ENCODE measurements at places on chromosomes 7 and 10.

- no peak for DNase-seq
These were observed 961.6 kb upstream of the LRRTM3 start for GRCh38 chr10:65964205-65964604.

- DNase-seq, result no peak
These were observed 45.0 kb upstream of the GPR37 start for GRCh38 chr7:124810605-124811004.

DNA sequence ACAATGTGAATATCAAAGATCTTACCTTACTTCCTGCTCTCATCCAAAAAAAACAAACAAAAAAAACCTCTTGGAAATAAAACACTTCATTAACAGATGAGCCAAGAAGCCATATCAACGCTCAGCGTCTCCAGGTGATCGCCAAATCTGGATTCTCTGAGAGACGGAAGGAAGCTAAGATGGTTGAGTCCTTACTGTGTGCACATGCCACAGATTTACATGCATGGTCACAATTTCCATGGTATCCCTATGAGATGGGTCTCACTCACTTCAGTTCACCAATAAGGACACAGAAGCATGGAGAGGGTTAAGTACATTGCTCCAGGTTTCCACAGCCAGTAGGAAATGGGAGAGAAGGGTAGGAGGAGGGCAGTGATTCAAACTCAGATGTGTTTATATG is 1.0 kb downstream of the AOAH start:
- no peak for DNase-seq

GRCh38 chr7:499853-500485 is 19.7 kb downstream of the PDGFA start:
- DNase-seq, result no peak

DNA sequence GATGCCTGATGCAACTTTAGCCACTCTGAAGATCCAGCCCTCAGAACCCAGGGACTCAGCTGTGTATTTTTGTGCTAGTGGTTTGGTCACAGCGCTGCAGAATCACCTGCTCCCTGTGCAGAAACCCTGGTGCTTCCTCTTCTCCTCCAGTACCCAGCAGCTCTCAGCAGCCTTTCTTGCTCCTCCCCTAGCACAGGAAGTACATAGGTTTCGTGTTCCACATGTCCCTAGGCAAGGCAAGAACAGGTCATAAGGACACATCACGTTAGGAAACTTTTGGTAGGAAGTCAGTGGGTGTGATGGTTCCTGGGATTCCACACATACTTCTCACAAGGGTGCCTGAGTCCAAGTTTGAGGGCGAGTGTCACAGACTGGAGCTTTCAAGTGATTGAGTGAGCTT is 167.9 kb upstream of the PRSS1 start:
- DNase-seq, result no peak

DNA sequence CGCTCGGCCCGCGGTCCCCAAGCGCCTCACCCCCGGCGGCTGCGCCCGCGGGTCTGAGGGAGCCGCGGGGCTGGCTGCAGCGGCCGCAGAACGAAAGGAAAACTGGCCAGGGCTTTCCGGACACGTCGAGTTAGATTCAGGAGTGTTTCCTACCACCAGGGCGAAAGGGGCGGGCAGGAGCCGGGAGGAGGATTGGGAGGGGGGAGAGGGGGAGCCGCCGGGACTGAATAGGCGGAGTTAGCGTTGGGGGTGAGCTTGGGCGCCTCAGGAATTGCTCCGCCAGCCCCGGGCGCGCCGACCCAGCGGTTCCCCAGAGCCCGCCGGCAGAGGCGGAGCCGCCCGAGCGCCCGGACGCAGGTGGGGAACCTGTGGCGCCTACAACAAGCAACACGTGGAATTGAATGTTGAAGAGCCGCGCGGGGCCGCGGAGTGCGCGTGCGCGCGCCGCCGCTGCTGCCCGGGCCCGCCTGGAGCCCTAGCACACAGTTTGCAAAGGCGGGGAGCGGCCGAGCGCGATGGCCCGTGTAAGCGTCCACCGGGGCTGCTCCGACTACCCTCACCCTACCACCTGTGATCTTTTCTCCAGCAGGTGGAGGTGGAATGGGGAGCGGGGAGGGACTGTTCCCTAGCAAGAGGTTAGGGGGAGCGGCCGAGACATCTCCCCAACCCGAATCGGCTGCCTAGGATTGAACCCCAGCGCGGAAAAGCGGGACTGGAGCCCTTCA is at the start of gene CADPS2:
TSS of gene CADPS2 (minus strand) at position 104 of the 725 bp plus-strand sequence. CDS start 123 bp downstream, outside the sequence.
- DNase-seq, result no peak

GRCh38 chr10:16965740-16966447 is 148.7 kb upstream of the RSU1 start:
- no peak for DNase-seq

DNA sequence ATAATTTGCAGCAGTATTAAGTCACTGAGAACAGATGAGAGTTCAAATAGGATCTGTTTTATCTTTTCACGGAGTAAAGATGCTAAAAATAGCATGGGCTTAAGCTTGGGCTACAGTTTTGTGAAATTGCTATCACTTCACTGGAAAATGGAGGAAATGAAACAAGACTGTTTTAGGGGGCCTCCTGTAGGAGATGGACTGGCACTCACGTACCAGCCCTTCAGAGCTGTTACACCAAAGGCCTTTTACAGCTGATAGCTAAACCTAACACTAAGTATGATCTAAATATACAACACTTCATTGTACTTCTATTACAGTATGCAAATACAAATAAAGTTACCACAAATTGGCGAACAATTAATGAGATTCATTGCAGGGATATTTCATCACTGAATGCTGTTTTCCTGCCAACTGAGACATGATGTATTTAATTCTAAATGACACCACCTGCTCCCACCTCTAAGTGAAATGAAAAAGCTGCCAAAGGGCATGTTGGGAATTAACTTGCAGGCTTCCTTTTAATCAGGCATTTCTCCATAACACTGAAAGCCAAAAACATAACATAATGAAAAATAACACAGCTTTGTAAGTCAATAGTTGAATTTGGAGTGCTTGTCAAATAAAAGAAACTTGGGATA is 304.5 kb upstream of the LRRN3 start:
- DNase-seq, result no peak

- DNase-seq, result no peak
These were observed 583.5 kb downstream of the PTPRN2 start for GRCh38 chr7:158004123-158004490.

DNA sequence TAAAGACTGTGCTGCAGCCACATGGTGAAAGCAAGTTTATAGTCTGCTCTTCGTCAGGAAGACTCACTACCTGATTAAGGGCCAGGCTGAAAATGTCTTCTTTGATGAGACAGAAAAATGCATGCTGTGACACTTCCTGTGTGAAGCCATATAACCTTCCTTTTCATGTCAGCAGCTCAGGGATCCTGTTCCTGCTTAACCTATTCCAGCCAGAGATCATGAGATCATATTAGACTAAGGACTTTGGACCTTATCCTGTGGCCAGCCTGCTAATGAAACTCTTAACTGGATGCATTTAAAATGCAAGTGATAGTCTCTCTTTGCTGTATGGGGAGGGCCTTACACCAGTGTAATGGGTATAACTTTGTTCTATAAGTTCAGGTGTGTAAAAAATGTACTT is 165.2 kb downstream of the PTEN start:
- no peak for DNase-seq

GRCh38 chr10:29956335-29956924 is 103.0 kb downstream of the JCAD start:
- DNase-seq, result no peak

GRCh38 chr7:141122736-141123135 is 48.9 kb downstream of the TMEM178B start:
- DNase-seq, result no peak

DNA sequence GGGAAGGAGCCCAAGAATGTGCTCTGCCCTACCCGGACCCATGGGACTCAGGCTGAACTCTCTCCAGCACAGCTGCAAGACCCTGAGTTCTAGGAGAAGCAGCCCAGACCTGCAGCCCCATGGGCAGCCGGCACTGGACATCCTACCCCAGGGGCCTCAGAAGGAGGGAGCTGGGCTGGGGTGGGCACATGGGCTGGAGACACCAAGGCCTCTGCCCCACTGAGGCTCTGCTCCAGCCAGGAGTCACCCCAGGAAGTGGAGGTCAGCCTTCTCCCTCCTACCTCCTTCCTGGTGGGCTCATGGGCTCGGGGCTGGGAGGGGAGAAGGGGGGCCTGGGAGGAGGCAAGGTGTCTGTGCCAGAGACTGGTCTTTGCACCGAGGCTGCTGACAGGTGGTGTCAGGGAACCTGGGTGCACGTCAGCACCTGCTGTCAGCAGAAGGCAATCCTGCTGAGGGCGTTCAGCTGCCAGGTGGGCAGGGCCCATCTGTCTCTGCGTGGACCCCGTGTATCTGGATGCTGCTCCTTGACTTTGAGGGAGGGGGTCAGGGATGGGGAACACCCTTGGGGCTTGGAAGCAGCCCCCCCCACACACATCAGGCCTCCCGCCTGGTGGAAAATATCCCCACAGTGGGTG is 95.2 kb downstream of the PDGFA start:
- no peak for DNase-seq

DNA sequence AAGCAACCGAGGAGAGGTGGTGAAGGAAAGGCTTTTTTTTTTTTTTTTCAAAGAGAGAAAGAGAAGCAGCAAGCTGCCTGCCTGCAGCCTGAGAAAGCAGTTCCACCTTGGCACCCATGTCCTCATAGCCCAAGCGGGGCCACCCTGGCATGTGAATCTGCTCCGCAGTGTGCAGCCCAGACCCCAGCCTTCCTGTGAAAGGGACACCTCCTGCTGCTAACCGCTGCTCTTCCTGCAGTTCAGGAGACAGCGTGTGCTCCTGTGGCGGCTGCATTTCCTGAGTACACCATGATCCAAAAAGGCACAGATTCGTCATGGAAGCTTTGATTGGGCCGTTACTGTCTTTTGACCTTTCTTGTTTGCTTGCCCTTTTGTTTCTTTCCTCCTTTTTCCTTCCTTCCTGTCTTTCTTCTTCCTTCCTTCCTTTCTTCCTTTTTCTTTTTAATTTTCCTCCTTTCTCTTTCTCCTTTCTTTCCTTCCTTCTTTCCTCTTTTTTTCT is 38.1 kb downstream of the IKZF1 start:
- no peak for DNase-seq

DNA sequence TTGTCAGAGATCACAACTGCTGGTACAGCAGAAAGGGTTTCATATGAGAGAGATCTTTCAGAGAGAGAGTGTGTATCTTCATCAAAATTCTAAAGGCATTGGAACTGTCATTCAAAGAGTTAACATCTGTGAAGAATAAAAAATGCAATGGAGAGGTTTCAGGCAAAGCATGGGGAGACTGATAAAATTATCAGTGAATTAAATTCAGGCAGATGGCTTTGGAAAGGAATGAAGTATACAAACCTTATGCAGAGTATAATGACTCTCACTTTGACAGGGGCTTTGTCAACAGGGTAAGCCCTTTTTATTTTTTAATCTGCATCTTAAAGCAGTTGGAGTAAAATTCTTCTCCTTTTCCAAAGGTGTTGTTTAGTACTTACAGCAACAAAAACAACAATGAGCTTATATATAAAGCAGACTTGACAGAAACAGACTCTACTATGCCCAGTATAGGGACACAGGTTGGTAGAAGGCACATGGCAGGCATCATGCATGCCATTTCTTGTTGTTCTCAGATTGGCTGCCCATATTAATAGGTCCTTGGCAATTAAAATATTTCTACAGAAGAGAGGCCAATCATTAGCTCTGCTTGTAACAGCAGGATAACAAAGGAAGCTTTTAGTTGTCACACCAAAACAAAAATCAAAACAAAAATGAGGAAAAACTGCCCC is 54.9 kb upstream of the NXPH1 start:
- no peak for DNase-seq

DNA sequence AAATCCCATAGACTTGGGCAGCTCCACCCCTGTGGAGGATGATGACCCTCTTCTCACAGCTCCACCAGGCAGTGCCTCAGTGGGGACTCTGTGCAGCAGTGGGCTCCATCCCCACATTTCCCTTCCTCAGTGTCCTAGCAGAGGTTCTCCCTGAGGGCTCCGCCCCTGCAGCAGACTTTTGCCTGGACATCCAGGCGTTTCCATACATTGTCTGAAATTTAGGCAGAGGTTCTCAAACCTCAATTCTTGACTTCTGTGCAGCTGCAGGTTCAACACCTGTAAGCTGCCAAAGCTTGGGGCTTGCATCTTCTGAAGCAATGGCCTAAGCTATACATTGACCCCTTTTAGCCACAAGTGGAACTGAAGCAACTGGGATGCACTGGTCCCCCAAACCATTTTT is 31.8 kb downstream of the NEUROG3 start:
- no peak for DNase-seq

DNA sequence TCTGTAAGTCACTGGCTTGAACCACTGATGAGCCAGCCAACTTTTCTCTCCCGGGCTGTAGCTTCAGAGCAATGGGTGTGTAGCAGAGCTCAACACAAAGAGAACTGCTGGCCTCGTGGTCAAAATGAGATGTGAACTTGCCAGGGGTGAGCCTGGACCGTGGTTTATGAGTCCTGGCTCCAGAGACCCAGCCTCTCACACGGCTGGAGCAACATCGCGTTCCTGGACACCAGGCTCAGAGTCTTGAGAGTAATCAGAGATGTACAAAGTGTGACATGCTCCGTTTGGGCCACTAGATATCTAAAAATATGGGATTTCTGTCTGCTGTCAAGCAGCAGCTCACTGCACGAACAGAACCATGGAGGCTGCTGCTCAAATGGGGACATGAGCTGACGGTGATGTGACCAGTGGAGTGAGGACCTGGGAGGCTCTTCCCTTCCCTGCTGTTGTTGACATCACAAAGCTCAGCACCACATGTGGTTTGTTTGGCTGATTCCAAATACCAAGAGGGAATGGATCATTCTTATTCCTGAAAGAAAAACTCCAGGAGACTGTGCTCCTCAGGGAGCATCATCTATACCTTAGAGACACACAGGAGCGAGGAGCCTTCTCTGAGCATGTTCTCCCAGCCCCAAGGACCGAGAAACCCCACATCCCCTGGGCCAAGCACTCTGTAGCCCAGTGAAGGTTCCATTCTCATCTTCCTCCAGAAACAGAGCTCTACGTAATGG is 9.2 kb upstream of the SVIL start:
- no peak for DNase-seq

GRCh38 chr10:104016661-104017060 is 49.7 kb downstream of the SLK start:
- no peak for DNase-seq

DNA sequence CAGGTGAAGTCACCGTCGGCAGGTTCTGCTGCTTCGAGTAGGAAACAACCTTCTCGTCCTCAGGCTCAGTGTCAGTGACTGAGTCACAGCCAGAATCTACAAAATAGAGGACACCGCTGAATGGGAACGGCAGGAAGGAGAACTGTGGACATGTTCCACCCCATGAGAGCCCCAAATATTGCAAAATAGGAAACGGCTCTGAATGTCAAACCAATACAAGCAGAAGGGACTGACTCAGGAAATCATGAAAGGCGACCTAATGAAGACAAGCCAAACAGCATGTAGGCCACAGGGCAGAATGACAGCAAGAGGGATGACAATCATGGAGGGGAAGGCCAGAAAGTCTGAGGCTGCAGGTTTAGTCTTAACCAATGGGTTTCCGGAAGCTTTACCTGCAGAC is 63.5 kb downstream of the PIK3AP1 start:
- DNase-seq, result no peak

Measured in stimulated activated CD4-positive, alpha-beta T cell treated with anti-CD3 and anti-CD28 coated beads, Interleukin-1b, Interleukin-23, amount 100 ng/mL, for 4 hours (primary cell).